Tibial nerve (tissue), 4 donors: ENCODE measurements at places on chromosomes 6 and 20. TPM values are rescaled to one million over a fixed set of nuclear protein-coding genes. Genes with fewer than 3 reads are reported as not detected.

- DNase-seq: peak; percentile 83
- peak overlapping the region; percentile 52 for H3K4me3 ChIP-seq
- H3K27ac ChIP-seq: peak overlapping the region; percentile 97
- no peaks in the 10 kb centered on the region for H3K4me1 ChIP-seq
- no peaks in the 10 kb centered on the region for H3K36me3 ChIP-seq
- no peaks in the 10 kb centered on the region for H3K27me3 ChIP-seq
Observed at GRCh38 chr6:27902335-27903314, 9.6 kb downstream of the OR2B2 start.

SLC17A4 gene
- not detected for total RNA-seq

LY86 gene
- 1.9 TPM for total RNA-seq

GRCh38 chr20:57683287-57683686 lies 26.5 kb downstream of the PMEPA1 start:
- no peaks in the 10 kb centered on the region for H3K27me3 ChIP-seq
- DNase-seq: no peak
- H3K27ac ChIP-seq: no peak overlapping the region

DNA sequence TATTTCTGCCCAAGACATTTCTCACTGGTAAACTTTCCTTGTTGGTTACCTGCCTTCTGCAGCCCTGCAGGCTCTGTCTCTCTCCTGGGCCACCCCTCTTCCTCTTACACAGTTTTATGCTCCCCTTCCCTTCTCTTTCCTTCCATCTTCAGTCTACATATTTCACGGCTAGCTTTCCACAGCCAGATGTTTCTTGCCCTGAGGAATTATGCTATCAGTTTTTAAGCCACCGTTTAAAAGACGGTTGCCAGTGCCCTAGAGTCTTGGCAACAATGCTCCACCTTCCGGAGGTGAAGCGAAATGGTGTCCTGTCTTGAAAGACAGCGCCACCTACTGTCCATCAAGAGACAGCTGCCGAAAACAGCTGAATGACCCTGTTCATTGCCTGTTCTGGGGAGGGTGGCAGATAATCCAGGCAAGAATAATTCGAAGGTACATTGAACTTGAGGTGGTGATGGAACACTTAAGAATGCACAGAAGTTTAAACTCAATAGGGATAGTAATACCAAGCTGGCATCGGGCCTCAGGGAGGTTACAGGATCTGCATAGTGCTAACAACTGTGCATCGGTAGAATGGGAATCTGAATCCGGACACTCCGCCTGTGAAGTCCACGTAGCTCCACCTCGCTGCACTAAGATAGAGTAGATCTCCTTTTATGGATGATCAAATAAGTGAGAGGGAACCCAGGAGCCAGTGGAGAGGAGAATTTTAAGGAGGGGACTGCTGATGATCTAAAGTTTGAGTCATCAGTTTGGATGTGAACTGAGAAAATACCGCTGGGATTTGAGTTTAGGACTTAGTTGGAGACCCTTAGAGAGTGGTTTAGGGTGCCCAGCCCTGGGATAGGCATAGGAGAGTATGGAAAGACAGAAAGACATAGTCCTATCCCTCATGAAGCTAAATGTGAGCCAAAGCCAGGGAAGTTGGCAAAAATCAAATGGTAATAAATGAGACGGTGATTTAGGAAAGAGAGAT lies 4.8 kb upstream of the TRIM40 start:
- no peak overlapping the region for H3K4me3 ChIP-seq
- peaks cover 20% of the 10 kb centered on the region for H3K4me1 ChIP-seq
- no peak overlapping the region for H3K27ac ChIP-seq
- H3K36me3 ChIP-seq: no peaks in the 10 kb centered on the region
- H3K27me3 ChIP-seq: no peaks in the 10 kb centered on the region

DNA sequence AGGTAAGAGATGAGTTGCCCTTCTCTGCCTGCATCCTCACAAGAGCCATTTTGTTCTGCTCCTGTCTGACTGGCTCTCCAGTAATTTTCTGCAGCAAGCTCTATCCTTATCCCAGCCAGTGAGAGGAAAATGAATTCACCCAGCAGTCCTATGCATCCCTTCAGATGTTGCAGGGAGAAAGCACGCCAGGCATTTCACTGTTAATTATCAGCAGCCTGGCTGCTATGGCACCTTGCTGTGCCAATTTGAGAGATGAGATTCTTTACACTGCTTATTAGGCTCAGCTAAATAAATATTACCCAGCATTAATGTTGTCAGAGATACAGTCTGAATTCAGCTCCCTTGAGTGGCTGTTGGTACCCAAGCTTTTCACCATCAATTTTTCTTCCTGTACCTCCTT lies 61.1 kb upstream of the SNAP25 start:
- H3K27me3 ChIP-seq: no peaks in the 10 kb centered on the region
- no peaks in the 10 kb centered on the region for H3K4me1 ChIP-seq
- H3K27ac ChIP-seq: no peak overlapping the region
- H3K4me3 ChIP-seq: no peak overlapping the region

- H3K4me3 ChIP-seq: no peak overlapping the region
- no peak overlapping the region for H3K27ac ChIP-seq
- no peaks in the 10 kb centered on the region for H3K36me3 ChIP-seq
- no peaks in the 10 kb centered on the region for H3K27me3 ChIP-seq
Observed at GRCh38 chr6:11146117-11146826, 34.7 kb upstream of the ERVFRD-1 start.

GRCh38 chr6:124796464-124796970 lies 165.7 kb upstream of the RNF217 start:
- no peaks in the 10 kb centered on the region for H3K36me3 ChIP-seq
- no peak for DNase-seq
- H3K27me3 ChIP-seq: no peaks in the 10 kb centered on the region
- no peaks in the 10 kb centered on the region for H3K4me1 ChIP-seq
- H3K4me3 ChIP-seq: no peak overlapping the region

- no peaks in the 10 kb centered on the region for H3K36me3 ChIP-seq
- DNase-seq: no peak
- no peak overlapping the region for H3K4me3 ChIP-seq
- H3K27ac ChIP-seq: no peak overlapping the region
- no peaks in the 10 kb centered on the region for H3K27me3 ChIP-seq
Observed at GRCh38 chr6:148238713-148239112, 103.9 kb upstream of the SASH1 start.
